ENCODE measurements at places on chromosomes 1 and 21.

DNA sequence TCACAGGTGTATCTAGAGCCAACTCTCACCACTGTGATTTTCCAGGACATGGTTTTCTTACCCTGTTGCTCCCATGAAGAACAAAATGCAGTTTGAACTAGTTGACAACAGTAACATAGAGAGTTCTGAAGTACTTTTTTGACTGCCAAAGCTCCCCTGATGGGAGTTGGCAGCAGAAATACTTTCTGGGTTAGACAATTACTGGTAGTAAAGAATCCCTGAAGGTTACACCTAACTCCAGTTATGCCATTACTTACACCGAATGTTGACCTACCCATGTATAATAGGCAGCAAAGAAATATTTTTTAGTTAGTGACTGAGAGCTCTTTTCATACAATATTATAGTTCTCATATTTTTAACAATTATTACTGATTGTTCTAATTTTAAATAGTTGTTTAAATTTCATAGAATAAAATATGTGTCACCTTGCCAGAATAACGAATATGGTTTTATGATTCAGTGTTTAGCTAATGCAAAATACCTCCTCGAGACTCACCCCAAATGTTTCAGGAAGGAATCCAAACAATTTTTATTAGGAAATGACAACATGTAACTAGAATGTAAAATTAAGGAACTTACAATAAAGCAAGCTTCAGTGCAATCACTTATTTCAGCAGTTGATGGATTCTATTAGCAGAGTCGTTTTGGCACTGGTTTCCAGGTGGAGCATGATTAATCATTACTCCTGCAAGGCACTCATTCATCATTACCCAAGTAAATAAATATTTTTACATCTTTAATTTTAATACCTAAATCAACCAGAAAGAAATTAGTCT, 237.6 kb downstream of the MRPL39 start:
- DNase-seq, result no peak

GRCh38 chr1:89673251-89673650, 40.3 kb downstream of the LRRC8C start:
- no peak for DNase-seq

- DNase-seq, result no peak
Measured at GRCh38 chr1:16978567-16979474, 1.6 kb downstream of the MFAP2 start.

- DNase-seq, result no peak
Measured at GRCh38 chr1:178821134-178821866, 49.6 kb downstream of the ANGPTL1 start.

GRCh38 chr1:178119628-178120027, 25.7 kb downstream of the RASAL2 start:
- no peak for DNase-seq

GRCh38 chr1:221097479-221098281, 218.4 kb downstream of the HLX start:
- no peak for DNase-seq

- DNase-seq, result no peak
Measured at GRCh38 chr21:46569081-46569480, 35.8 kb downstream of the S100B start.

DNA sequence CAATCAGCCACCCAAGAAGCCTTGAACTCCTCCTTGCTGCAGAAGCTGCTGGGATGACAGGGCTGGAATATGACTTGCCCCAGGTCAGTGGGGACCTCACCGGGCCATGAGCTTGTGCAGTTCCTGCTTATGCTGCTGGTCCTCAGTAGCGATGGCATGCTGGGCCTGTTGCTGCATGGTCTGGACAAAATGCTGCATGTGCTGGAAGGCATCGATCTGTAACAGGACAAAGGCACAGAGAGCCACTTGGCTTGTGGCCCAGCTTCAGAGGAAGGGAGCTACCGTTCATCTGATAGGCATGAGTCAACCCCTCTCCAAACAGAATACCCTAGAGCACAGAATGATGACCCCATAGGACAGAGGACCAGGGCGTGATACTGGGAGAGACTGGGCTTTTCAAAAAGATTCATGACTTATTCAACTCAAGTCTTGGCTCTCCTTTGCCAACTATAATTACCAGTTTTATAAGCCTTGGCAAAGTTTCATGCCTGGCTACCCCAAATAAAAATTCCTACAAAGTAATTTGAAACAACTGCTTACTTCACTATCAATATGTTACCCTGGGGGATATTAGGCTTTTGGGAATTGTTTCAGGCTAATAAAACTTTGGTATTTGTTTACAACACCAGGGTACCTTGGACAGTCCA, 34.7 kb upstream of the EXOSC10 start:
- DNase-seq, result no peak

GRCh38 chr1:177753655-177754054, 216.2 kb downstream of the SEC16B start:
- DNase-seq, result no peak

DNA sequence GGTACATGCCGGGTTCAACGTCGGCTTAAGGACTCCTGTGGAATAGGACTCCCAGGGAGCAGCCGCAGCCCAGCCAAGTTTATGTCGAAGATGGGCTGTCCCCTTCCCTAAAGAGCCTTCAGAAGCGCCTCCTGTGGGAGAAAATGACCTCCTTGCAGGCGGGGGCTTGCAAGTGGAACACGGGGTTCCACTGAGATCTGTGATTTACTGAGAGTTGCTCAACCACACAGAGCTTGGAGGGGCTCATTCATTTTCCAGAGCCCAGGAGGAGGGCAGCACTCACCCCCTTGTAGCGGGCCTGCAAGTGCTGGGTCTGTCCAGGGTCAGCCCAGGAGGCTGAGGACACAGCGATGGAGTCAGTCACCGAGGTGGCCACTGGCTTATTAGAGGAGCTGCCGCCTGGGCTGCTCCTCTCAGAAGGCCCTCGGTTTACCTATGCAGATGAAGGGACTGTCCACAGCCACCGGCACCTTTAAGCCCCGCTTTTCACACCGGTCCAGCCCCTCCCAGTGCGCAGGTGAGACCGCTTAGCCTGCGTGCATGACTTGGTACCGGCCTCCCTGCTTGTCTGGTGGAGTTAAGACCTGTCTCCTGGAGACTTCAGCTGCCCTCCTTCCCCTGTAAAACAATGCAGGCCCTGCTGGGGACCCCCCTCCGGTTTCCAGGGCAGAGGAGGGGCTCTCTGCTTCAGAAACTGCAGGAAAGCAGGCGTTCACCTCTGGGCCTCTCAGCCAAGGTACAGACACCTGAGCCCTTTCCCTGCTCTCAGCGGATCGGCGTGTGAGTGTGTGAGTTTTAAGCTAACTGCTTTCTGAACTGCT, 57.5 kb downstream of the ATP5PO start:
- DNase-seq, result no peak

GRCh38 chr1:57312869-57313268, 111.0 kb downstream of the DAB1 start:
- no peak for DNase-seq

DNA sequence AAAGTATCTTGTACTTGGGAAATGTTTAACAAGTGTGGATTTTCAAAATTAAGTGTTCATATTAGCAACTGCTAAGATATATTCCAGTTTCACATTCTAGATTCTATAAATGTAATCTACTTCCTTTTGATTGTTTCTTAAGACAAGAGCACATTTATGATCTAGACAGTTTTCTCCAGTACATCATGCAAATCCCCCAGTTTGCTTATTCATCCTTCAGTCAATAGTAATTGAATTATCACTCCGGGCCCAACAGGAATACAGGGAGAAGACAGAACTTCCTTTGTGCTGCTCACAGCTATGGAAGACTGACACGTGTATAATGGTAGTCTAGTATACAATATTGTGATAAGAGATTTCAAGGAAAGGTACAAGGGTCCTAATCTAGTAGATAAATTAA, 14.5 kb downstream of the PLA2G4A start:
- no peak for DNase-seq

GRCh38 chr1:227884370-227885134, 63.2 kb downstream of the WNT9A start:
- DNase-seq, result no peak

DNA sequence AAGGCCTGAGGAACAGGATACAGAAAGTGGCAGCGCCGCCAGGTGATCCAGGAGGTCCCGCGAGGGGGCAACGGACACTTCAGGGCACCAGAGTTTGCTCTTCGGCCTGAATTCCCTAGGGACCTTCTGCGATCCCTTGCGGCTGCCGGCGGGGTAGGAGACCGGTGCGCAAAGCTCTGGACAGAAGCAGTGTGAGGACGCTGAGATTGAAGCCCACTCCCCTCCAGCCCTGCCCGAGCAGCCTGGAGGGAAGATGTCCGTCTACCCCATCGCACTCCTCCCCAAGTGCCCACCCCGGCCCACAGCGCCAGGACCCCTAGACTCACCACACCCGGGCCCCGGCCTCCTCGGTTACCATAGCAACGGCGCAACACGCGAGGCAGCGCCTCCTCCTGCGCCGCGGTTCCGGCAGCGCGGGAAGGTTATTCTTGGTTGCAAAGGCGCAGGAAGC, at the start of gene ANKRD45:
TSS of gene ANKRD45 (minus strand) at position 361 of the 451 bp plus-strand sequence. CDS start 10,433 bp downstream, outside the sequence.
- DNase-seq, result no peak

DNA sequence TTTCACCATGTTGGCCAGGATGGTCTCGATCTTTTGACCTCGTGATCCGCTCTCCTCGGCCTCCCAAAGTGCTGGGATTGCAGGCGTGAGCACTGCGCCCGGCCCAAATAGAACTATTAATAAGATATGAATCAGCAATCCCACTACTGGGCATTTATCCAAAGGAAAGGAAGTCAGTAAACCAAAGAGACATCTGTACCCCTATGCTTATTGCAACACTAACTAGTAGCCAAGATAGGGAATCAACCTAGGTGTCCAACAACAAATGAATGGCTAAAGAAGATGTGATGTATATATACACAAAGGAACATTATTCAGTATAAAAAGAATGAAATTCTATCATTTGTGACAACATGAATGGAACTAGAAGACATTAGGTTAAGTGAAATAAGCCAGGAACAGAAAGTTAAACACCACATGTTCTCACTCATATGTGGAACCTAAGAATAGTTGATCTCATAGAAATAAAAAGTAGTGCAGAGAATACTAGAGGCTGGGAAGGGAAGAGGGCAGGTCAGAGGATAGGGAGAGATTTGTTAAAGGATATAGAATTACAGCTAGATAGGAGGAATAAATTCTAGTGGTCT, 48.8 kb downstream of the XPR1 start:
- DNase-seq, result no peak

DNA sequence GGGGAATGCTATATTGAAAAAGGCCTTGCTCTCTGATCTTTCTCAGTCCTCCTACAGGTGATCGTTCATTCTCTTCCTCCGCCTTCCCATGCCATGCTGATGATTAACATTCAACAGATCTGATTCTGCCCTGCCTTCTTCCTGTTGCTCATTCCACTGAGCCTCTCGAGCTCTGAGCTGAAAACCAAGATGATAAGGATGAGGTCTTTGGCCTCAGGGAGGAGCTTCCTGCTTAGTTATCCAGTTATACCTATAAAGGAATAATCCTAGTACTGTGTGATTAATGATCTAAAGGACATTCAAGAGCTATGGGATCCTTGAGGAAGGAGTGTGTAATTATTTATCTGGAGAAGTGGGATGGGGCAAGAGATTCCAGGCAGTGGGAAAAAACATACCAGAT, 25.2 kb upstream of the MAP3K7CL start:
- no peak for DNase-seq

DNA sequence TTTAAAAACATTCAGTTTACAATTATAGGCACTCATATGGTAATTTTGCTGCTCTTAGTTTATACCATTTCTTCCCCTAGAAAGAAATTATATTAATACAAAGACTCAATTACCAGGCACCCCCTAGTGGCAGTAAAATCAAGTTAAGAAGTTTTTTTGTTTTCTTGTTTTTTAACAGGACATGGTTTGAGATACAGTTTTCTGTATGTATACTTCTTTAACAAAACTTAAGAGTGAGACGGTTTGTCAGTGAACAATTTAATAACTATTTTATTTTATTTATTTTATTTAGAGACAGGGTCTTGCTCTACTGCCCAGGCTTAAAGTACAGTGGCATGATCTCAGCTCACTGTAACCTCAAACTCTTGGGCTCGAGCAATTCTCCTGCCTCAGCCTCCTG, 224.6 kb downstream of the FAF1 start:
- peak; percentile 12 for DNase-seq

DNA sequence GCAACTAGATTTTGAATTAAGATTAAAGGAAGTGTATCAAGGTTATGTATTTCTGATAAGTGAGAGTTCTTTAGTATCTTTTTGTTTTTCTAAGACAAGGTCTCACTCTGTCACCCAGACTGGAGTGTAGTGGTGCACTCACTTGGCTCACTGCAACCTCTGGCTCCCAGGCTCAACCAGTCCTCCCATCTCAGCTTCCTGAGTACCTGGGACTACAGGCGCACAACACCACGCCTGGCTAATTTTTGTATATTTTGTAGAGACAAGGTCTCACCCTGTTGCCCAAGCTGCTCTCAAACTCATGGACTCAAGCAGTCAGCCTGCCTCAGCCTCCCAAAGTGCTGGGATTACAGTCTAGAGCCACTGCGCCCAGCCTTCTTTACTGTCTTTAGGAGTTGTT, 33.7 kb downstream of the DHX9 start:
- no peak for DNase-seq

GRCh38 chr1:234662148-234662547, 52.2 kb upstream of the IRF2BP2 start:
- DNase-seq, result no peak

DNA sequence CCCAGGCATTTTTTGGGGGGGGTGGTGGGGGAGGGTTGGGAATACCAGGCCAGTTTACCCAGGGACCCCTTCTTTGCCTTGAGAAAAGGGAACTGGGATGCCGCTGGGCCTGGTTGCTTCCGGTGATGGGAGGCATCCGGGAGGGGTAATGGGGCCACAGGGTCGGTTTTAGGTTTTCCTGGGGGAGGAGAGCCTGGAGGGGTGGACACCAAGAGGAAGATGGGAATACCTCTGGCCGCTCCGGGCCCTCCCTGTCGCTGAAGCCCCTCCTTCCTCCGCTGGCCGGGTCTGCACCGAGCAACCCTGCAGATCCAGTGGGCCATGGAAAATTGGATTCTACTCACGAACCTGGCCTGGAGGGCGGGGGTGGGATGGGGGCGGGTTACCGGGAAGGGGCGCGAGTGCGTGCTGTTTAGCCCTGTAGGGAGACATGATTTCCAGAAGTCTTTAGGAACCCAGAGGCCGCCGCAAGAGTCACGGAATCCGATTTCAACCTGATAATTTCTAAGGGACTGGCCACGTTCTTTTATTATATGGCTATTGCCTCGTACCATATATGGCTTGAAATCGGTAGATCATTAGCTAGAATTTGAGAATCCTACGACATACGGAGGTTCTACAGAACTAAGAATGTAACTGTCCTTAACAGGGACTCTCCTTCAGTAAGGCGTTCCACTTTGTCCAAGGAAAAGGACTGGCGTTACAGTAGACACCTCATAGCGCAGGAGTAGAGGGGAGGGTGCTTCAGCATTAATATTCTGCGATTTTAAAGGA, 749 bp downstream of the AKIRIN1 start:
- peak; percentile 1 for DNase-seq

DNA sequence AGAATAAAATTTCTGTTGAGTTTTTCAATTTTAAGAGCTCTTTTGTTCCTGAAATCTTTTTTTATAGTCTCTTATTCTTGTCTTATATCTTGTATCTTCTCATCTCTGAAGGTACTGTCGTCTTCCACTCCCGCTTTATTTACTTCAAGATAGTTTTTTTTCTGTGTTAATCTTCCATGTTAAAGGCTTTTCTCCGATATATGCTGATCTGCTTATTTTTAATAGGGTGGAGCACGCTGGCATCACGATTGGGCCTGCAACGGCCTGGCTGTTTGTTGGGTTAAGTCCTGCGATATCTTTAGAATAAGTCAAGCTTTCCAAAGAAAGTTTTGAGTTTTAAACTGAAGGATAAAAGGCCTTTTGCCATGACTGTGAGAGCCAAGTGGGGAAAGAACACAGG, 35.7 kb downstream of the MRPS6 start:
- DNase-seq, result no peak
